Epithelial cell of proximal tubule (primary cell): ENCODE measurements at places on chromosomes 5 and 9. TPM values are rescaled to one million over a fixed set of nuclear protein-coding genes. Genes with fewer than 3 reads are reported as not detected.

GRCh38 chr9:122355336-122355875 is 15.4 kb upstream of the PTGS1 start:
- DNase-seq, result no peak

GRCh38 chr9:79684711-79685575 is 113.2 kb downstream of the TLE4 start:
- no peak for DNase-seq

DNA sequence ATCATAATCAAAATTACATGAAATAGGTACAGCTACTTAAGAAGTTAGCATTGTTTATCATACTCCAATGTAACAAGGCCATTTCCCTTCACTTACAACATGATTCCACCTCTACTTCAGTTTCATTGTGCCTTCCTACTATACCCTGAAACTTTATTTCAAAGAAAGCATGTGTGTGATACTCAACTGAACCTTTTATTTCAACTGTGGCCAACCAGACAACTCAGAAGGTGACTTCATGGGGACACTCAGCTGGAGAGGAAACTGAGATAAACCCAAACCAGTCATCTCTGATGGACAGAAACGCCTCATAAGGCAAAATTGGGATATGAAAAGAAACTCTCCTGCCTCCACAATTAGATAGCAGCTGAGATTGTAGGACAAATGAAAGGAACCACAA is 5.9 kb upstream of the TTC23L start:
- DNase-seq, result no peak

Gene RAD50
- total RNA-seq, result 12.4 and 21.3 TPM in 2 replicates

Gene PPP3R2
- total RNA-seq, result not detected in 2 replicates

DNA sequence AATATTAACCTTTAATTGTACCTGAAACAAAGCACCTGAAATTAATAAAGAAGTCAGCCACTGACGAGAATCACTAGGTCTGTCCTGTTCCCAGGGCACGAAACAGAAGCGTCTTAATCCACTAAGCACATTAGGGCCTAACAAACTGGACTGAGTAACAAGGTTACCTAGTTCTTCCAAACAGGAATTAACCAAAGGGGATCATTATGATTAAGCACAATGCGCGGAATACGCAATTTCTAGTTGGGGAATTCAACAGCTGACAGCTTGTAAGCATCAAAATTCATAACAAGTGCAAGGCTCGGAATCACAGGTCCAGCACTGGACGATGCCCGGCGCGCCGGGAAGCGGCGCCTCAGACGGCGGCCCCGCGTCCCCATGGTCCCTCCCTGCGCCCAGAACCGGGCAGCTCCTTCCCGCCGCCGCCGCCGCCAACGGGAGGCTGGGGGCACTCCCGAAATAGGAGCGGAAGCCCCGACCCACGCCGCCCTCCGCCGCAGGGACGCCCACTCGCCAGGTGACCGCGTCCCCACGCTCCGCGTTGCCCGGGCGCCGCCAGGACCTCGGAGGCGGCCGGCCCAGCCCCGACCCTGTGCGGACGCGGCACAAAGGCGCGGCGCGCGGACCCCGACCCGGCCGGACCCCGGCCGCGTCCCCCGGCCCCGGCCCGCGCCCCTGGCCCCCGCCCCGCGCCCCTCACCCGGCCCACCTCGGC is 898 bp downstream of the CAMSAP1 start:
- peak; percentile 39 for DNase-seq

Gene SLC27A4
- total RNA-seq, result 27.7 and 45.4 TPM in 2 replicates

Gene SLC6A7
- total RNA-seq, result not detected in 2 replicates

- DNase-seq, result no peak
Measured at GRCh38 chr9:133199648-133200321, 9.3 kb downstream of the OBP2B start.

DNA sequence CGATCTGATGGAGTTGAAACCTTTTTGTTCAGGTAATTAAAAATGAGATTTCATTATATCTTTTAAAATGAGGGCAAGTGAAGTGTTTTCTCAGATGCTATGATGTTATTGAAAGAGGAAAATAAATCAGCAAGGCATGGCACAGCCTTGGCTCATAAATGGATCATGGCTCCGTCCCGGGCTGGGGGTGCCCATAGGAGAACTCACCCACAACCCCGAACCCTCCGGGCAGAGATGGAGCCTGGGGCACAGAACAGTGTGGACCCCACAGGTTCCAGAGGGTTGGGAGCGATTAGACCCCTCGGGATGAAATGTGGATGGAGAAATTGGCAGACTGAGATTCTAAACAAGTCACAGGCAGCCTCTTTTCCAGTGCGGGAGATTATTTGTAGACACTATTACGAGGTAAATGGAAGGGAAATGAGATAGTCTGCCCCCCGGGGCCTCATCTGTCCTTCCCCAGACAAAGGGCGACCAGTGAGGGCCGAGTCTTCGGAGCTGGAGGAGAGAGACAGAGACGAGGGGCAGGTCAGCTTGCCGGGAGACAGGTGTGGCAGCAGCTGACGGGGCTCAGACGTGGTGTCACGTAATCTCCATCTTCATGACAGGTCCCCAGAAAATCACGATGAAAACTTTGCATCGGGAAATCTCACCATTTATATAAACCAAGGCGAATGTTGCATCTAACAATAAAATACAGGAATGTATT is 33.7 kb downstream of the NDUFS6 start:
- no peak for DNase-seq

Gene GLDC
- total RNA-seq, result 58.2 and 68.8 TPM in 2 replicates

Gene CCDC192
- not detected in 2 replicates for total RNA-seq

- DNase-seq, result no peak
Measured at GRCh38 chr9:104301755-104302154, 202.3 kb upstream of the OR13F1 start.

- no peak for DNase-seq
Measured at GRCh38 chr5:150106674-150107426, 20.5 kb upstream of the CSF1R start.

- no peak for DNase-seq
Measured at GRCh38 chr9:70073193-70073592, 29.5 kb downstream of the MAMDC2 start.

- DNase-seq, result no peak
Measured at GRCh38 chr5:56335212-56335611, 102.1 kb upstream of the ANKRD55 start.

GRCh38 chr9:69153707-69154521 is 20.2 kb upstream of the TJP2 start:
- no peak for DNase-seq

DNA sequence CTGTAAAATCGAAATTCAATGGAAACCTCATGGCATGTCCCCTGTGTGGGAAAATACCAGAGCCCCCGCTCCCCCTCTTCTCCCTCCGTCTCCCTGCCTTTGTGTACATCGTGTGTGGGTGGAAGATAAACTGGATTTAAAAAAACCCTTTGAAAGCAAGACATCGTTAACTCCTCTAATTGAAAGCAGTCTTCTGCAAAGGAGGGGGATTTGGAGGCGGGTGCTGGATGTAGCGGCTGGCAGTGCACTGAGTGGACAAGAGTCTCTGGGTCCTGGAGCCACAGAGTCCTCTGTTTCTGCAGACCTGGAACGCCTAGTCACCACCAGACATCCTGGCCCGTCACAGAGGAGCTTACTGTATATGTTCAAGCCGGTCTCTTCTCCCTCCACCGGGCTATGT is 169.4 kb downstream of the PAPPA start:
- no peak for DNase-seq

DNA sequence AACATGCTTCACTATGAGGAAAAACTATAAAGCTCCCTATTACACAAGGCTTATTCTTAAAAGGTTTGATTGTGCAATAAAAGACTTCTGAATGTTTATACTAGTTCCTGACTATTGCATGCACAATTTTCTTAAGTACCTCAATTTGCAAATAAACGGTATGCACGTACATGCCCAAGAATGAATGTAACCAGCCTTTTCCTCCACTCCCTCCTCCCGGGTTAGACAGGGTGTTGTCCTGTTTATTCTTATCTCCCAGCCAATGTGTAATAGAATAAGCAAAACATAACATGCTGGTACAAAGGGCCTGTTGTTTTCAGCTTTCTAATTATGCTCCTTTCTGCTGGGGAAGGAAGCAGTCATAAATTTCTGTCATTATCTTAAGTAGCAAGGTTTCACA is 79.1 kb downstream of the AOPEP start:
- DNase-seq, result peak; percentile 80

DNA sequence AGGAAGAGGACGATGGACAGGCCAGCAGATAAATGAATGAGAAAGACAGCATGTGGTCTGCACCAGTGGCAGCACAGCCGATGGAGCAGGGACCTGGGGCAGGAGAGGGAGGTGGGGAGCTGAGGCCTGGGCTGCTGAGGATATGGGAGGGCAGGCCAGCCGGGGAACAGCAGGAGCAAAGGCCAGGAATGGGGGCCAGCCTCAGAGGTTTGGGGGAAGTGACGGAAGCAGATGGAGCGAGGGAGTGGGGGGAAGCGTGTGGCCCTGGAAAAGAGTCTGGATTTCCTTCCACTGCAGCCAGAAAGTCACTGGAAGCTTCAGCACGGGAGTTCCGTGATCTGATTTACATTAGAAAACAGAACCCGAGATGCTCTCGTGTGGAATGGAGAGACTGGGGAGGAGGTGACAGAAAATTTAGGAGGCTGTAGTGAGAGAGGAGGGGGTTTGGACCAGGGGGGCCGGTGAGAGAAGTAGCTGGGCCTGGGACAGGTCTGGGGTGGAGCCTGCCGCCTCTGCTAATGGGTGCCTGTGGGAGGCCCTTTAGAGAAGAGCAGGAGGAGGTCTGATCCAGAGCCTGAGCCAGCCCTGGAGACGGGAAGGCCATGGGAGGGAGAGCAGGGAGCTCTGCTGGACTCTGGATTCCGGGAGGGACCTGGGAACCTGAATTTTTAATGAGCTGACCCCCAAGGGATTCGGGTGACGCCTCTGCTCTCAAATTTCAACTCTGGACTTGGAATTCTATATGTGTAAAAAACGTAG is 65.4 kb downstream of the TSPAN17 start:
- no peak for DNase-seq

Gene PTPRD
- 3.2 and 5.6 TPM in 2 replicates for total RNA-seq

Gene PCDHA3
- total RNA-seq, result 0.06 TPM in 1 of 2 replicates, not detected in the other

Gene OR1Q1
- total RNA-seq, result not detected in 2 replicates

DNA sequence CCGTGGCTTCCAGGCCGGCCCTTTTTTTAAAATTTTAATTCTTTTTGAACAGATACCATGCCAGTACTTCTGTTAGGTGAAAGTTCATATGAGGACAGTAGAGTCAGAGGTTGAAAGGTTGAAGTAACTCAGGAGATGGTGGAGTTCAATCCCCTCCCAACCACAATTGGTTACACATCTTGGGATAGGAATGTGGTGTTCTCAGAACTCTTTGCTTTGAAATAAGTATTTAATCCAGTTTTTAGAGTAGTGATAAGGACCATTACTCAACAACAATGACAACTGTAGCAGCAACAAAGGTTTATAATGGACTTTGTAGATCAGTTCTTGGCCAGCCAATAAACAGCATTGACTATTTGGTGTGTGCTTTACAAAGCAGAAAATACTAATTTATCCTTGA is 116.0 kb downstream of the ARHGAP26 start:
- DNase-seq, result no peak

DNA sequence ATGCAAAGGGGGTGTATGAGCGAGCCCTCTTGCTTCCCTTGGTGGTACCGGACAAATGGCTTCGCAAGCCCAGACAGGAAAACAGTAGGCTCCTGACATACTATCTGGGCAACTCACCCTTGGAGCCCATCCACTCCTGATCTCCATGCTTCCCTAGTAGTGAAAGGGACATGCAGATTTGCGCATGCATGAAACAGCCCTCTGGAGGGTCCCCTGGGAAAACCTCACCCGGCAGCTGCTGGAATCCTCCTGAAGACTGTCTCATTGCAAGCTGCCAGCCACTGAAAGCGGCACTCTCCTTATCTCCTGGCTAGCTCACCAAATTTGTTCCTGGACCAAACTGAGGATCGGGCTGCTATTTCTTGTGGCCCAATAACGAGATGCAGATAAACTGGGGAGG is 10.2 kb downstream of the ZNF169 start:
- no peak for DNase-seq

DNA sequence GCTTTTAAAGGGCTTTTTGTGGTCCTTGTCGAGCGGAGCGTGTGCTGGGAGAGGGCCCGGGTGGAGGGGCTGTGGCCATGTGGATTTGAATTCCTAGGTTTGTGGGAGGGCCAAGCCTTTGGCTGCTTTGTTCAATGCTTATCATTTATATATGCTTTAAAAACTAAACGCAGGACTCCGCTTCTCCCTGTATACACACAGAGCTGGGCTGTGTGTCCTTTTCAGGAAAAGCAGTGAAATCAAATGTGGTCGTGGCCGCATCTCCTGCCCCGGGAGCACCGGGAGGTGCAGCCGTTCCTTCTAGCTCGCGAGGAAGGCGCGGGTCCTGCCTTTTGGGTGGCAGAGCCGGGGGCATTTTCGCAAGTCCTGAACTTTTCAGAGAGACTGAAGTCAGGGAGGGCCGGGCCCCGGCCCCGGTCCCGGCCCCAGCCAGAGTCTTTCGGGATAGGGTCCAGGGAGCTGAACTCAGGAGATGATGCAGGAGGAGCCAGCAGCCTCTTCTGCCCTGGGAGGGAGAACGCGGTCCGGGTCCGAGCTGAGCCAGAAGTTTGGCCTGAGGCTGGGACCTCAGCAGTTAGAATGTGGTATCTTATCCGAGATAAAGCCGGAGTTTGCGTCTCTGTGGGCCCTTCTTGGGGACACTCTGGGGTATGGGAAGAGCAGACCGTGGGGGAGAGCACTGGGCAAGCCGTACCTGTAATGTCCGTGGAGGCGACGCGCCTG is 158.8 kb downstream of the C9orf152 start:
- DNase-seq, result no peak

- DNase-seq, result no peak
Measured at GRCh38 chr5:134506054-134507039, 19.1 kb upstream of the JADE2 start.

Gene OR1J2
- total RNA-seq, result not detected in 2 replicates

GRCh38 chr5:57396701-57397100 is 85.9 kb downstream of the ACTBL2 start:
- no peak for DNase-seq

- DNase-seq, result peak; percentile 70
Measured at GRCh38 chr9:2039294-2040180, 24.4 kb downstream of the SMARCA2 start.

GRCh38 chr5:56522169-56522568 is 289.0 kb upstream of the ANKRD55 start:
- no peak for DNase-seq

- DNase-seq, result no peak
Measured at GRCh38 chr9:128340691-128341434, 536 bp downstream of the SLC27A4 start.

- no peak for DNase-seq
Measured at GRCh38 chr5:134758176-134758503, 439 bp upstream of the DDX46 start.

- DNase-seq, result no peak
Measured at GRCh38 chr5:55551358-55551757, 16.6 kb upstream of the PLPP1 start.

GRCh38 chr9:69030851-69031645 is 4.5 kb upstream of the FXN start:
- no peak for DNase-seq

Gene TSSK1B
- total RNA-seq, result not detected in 2 replicates

Gene IL6ST
- 55.1 and 61.6 TPM in 2 replicates for total RNA-seq

DNA sequence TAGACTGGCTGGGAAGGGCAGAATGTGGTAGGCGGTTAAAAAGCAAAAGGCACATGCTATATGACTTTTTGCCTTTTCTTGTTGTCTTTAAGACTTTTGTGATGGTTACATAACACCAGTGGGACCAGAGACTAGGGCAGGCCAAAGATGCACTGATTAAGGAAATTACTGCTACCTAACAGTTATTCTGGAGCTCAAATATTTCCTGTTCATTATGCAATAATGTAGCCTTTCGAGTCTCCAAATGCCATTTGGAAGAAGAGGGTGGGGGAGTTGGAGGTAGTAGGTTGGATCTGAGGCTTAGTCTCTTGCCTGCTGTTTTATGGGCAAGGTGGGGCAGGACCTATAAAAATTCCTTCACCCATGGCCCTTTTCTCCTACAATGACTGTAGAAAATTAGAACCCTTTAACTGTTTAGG is 51.7 kb downstream of the SH3GL2 start:
- no peak for DNase-seq
